ENCODE measurements at places on chromosomes 7 and 10.

DNA sequence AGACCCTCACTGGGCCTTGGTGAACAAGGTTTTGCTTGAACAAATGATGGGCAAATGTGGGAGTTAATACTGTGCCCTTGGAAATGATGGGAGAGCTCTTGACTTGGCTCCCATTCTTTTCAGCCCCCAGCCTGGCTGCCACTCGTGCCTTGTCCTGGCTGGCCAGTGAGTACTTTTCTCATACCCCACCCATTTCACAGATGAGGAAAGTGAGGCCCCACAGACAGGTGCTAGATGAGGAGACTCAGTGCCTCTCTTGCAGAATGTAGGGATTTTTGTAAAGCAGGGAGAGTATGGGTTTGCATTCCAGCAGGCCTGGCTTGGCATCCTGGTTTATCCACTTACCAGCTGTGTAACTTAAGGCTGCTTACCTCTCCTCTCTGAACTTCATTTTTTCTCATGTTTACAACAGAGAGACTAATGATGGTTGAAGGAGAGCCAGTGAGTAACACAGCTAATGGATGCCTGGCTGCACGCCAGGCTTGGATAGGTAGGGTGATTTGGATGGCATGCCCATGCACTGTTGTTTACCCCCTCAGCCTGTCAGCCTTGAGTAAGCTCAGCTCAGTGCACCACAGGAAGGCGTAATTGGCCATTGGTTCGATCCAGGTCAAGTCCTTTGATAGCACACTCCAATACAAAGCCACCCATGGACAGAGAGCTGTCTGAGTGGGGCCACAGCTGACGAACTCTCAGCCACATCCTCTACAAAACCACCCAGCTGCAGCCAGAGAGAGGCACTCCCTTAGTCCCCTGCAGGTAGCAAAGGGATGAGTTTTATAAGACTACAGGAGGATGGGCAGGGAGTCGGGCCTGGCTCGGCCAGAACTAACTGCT lies 436.8 kb downstream of the RPS24 start:
- DNase-seq = peak; percentile 74

DNA sequence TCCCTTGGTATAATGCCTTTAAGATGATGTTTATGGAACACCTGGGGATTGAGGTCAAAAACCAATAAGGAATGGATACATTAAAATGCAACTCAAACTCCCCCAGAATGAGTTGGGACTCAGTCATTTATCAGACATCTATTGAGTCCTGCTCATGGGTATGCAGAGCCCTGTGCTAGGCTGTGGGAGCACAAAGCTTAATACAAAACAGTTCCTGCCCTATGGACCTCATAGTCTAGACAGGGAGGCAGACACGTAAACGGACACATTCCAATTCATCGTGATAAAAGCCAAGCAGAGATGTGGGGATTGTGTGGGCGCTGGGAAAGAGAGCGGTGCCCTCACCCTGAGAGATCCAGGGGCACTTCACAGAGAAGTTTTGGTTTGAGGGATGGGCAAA lies 181.7 kb downstream of the PTEN start:
- no peak for DNase-seq

DNA sequence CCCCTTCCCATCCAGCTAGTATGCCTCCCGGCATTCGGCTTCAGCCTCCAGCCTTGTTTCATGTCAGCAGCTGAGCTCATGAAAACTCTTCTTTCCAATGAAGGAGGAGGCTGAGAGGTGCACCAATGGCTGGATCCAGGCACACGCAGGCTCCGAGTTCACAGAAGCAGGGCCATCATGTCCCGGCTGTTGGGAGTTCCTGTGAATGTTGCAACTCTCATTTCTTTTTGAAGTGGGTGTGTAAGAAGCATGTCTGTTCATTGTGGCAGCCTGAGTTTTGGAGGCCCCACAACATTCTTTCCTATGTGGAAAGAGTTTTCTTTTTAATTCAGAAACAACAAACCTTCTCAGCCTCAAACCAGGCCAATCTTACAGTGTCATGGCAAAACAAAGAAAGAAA lies 89.7 kb downstream of the PTPRE start:
- no peak for DNase-seq

- DNase-seq = no peak
Measured at GRCh38 chr10:48697821-48698764, 13.4 kb downstream of the WDFY4 start.

DNA sequence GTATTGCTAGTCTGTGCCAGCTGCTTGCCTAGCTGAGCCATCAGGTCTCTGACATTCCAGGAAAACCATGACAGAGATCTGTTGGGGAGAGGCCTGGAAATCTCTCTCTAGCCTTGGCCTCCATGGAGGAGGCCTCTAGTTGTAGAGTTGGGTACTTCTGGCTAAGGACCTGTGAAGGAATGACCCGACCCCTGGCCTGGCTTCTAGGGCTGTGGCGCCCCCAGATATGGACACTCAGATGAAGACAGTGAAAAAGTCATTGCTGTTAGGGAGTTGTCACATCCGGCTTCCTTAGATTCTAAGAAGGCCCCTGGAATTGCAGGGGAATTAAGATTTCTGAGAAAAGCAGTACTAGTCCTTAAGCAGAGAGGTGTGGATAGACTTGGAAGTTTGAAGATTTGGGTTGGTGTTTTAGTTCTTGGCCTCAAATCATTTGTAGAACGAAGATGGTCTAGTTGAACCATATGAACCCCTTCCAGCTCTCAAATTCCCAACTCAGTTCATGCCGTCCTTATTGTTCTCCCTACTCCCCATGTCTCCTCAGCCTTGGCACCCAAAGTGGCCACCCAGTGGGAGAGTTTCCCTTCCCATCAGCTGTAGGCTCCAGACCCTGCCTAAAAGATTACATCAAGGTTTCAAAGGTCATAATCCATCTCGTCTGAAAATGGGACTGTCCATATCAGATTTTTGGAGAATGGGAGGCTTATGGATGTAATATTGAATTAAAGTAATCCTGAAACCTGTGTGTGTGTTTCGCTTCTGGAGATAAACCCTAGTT lies 7.0 kb downstream of the HHEX start:
- DNase-seq = no peak

GRCh38 chr10:84298057-84298456 lies 30.3 kb upstream of the CCSER2 start:
- DNase-seq = no peak

DNA sequence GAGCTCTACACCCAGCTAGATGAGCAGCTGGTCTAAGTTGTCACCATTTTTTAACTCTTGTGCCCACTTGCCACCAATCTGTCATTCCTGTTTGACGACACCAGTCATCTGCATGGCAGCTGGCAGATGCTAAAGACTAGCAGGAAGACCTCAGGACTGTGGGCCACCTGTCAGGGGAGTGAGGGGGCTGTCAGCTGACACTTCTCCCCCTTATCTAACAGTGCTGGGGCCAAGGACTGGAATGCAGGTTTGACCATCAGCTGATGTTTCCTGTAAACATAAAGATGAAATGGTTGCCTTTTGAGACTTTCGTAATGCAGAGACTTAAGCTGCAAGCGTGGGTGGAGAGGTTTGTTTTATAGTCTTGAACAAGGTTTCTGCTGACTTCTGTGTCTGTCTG lies 93.5 kb downstream of the WNT2 start:
- peak; percentile 45 for DNase-seq

DNA sequence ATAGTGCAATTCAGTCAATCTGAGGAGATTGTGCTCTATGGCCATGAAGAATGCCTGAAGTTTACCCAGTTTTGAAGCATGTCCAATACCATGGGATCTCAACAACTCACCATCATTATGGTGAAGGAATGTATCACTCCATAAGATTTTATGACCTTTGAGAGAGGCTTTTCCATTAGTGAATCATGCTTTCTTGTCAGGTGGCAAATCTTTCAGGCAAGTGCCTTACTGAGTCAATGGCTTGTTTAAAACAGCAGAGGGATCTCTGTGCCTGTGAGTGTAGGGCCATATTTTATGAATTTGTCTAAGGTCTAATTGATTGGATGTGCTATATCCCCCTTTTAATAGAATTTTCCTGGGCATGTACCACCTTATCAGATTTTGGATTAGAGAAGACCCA lies 131.5 kb downstream of the CCDC7 start:
- no peak for DNase-seq

DNA sequence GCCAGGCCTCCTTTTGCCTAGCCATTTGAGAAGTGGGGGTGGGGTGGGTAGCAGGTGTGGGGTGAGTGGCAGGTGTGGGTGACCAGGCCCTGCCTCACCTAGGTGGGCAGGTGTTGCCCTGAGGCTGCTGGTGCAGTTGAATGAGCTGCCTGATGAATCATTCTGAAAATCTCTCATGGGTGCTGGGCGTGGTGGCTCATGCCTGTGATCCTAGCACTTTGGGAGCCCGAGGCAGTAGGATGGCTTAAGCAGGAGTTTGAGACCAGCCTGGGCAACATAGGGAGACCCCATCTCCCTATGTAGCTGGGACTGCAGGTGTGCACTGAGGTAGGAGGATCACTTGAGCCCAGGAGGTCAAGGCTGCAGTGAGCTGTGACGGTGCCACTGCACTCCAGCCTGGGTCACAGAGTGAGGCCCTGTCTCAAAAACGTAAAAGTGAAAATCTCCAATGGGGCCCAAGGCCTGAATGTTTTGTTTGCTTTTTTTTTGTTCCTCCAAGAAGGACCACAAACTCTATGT lies 17.7 kb downstream of the TSPAN14 start:
- no peak for DNase-seq

- DNase-seq = peak; percentile 31
Measured at GRCh38 chr10:124977648-124978375, 35.9 kb downstream of the ZRANB1 start.

- no peak for DNase-seq
Measured at GRCh38 chr10:14699482-14699881, 75.2 kb downstream of the FAM107B start.

- no peak for DNase-seq
Measured at GRCh38 chr7:34187798-34188307, 282.5 kb downstream of the BMPER start.

- no peak for DNase-seq
Measured at GRCh38 chr7:123271231-123271630, 71.5 kb upstream of the SLC13A1 start.

DNA sequence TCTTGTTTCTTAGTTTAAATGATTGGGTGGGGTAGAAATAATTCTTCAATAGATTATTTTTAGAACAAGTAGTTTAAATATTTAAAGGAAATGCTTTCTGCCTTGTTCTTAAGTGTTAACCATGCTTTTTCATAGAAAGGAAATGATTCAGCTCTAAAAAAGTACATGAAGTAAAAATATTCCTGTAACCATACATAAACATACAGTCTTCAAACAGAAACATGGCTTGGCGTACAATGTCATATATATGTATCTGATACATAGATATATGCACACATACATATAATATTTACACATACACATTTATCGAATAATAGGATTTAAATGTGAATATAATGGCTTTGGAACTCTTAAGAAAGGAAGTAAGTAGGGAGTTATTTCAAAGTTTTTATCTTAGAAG lies 84.4 kb downstream of the RUNDC3B start:
- DNase-seq = no peak

GRCh38 chr10:15124190-15124589 lies 27.0 kb downstream of the RPP38 start:
- no peak for DNase-seq

DNA sequence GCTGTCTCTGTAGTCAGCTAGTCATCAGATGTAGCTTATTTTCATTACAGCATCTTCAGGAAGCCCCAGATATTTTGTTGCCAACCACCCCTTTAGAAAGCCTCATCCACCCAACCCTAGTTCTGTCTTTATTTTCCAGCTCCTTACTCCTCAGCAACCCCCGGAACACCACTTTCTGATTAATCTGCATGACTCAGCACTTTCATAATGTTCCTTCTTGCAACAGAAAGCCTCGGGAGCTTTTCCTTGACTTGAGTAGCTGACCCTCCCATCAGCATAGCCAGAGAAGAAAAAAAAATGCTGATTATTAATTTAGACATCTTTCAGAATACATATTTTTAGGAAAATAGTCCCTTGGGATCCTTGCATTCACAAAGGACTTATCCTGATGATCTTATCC lies 244.0 kb upstream of the CXCL12 start:
- no peak for DNase-seq

- DNase-seq = no peak
Measured at GRCh38 chr7:158204453-158204852, 383.2 kb downstream of the PTPRN2 start.

Measured in eye (tissue), 1 donor.